ENCODE measurements at places on chromosomes 11 and 22.
A peak's percentile ranks its signal among the peaks of the same experiment; 100 is the strongest.

GRCh38 chr11:123218451-123218850 lies 23.4 kb upstream of the CLMP start:
- DNase-seq, result no peak

DNA sequence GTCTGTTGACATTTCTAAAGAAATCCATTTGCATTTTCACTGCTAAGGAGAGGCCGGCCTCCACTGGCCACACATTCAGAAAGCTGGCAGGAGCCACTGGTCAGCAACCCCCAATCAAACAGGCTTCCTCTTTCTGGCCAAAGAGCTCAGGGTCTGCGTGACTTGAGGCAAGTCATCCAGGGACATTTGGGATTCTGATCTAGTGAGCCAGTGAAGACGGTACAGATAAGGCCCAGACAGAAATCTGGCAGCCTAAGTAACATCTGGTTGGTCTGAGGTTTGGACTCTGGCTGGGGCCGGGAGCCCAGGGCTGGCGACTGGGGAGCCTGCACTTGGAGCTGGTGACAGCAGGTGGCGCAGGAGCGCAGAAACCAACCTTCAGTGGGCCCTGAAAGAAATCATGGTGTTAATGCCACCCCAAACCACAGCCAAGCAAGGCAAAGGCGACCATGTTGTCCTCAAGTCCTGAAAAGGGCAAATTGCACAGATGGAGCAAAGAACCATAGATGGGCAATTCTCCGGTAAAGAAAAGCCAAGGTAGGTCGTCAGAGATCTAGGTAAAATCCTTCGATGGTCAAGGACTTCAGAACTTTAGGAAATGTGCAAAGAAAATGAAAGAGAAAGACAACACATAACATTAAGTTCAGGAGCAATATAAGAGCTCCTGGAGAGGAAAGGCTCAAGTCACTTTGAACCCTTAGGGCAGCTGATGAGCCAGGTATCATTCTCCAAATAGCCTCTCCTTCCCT lies 99.4 kb upstream of the BLID start:
- DNase-seq, result peak; percentile 57

- no peak for DNase-seq
Observed at GRCh38 chr11:134529212-134530096, 117.4 kb upstream of the B3GAT1 start.

DNA sequence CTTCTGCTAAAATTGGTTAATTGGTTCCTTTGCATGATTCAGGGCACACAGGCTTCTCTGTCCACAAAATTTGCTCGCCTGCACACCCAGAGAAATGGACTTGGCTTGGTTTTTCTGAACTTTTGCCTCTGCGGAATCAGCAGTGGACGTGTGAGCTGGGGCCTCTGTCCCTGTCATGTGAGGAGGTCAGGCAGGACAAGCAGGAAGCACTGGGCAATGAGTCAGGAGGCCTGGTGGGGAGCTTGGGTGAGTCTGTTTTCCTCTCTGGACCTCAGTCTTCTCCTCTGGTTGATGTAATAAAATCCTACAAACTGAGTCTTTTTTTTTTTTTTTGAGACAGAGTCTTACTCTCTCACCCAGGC lies 10.4 kb upstream of the CELSR1 start:
- no peak for DNase-seq

- DNase-seq, result no peak
Observed at GRCh38 chr11:105081412-105082150, 36.4 kb upstream of the CARD16 start.

GRCh38 chr22:43277091-43277490 lies 66.1 kb downstream of the SCUBE1 start:
- DNase-seq, result no peak

DNA sequence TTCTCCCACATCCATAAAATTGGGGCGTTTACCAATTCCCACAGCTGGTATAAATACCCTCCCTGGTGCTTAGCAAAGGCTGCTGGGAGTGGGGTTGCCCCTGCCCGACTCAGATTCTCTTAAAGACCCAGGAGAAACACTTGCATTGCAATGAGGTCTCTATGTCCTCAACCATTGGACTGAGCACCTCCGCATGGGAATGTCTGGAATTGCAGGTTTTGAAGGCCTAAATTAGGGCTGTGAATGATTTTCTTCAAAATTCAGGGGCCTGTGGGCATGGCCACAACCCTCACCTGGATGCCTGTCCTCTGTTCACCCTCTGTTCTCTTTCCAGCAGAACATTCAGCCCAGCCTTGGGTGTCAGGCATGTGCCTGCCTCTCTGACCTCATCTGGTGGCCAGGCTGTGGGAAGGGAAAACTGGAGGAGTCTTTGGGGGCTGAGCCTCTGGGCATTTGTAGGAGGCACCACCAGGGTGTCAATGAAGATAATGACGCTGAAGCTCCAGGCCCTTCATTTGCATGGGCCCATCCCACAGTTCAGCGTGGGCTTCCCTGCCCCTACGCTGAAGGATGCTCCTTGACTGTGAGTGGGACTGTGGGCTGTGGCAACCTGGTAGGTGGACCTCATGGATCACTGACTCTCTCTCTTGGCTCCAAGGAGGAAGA lies 52.7 kb upstream of the MYEOV start:
- DNase-seq, result no peak

Data from NCI-H187 (cell line).